Activated T-helper 1 cell treated with anti-CD3 and anti-CD28 coated beads, Interleukin-2, amount 50 U/mL, for 16 hours (primary cell): ENCODE measurements at places on chromosomes 2 and 18.
A peak's percentile ranks its signal among the peaks of the same experiment; 100 is the strongest.

DNA sequence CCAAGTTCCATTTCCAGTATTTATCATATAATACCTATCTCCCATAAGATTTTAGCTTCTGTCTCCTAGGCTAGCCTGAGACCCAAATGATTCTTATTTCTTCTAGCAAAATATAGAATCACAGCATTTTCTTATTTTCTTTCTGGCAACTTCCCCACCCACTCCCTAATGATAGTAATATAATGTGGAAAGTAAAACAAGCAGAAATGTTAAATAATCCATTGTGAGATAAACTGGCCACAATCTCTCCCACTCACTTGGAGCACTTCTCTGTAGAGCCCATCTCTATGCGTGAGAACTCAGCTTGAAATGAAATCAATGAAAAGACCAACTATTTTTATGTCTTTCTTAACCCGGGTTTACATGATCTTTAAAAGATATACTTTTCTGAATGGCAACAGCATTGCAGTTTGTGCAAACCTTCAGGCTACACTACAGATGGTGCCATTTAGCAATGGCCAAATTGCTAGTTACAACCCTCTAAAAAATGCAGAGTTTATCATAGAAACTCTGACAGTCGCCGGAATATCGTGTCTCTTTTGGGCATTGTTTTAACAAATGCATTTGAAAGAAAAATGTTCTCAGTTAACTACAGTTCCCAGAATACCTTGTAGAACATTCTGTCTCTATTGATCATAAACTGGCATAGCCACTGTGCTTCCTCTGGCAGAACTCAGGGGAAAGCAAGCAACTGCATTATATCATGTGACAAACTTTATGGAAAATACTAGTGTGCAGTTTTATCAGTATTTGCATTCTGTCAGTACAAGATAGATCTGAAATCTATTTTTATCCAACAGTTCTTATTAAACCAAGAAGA, 1407.4 kb upstream of the ZEB2 start:
- DNase-seq: no peak

- DNase-seq: peak; percentile 30
Measured at GRCh38 chr2:172172513-172173173, 69.9 kb upstream of the DLX2 start.

- no peak for DNase-seq
Measured at GRCh38 chr18:72147830-72148229, 396.3 kb downstream of the CBLN2 start.

DNA sequence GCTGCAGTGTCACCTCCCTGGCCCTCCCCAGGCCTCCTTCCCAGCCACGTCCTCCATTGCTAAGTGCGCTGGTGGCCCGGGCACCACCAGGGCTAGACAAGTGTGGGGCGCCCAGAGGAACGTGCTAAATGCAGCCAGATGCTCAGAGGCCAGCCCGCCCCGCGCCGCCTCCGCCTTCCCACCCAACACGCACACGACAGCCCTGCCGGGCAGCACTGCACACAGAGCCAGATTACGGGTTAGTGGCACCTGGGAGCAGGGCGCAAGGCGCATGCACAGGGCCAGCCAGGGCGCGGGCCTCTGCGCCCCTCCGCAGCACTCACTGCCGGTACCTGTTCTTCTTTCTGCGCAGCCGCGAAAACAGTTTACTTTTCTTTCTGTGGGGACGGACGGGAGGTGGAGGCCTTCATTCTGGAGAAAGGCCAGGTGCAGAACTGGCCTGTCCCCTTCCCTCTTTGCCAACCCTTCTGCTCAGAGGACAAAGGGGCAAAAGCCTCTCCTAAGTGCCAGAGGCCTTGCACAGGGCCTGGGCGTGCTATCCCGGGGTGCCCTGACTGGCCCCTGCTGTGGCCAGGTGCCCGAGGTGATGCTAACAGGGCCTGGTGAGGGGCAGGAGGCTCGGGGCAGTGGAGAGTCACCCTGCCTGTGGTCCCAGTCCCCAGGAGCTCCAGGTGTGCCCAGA, 46.5 kb downstream of the BIN1 start:
- DNase-seq: no peak

GRCh38 chr2:182717416-182717815, 1.4 kb downstream of the DNAJC10 start:
- no peak for DNase-seq

GRCh38 chr2:190679813-190680591, 31.1 kb downstream of the NAB1 start:
- peak; percentile 16 for DNase-seq

- DNase-seq: no peak
Measured at GRCh38 chr2:127048969-127049897, 57.7 kb downstream of the BIN1 start.

- DNase-seq: no peak
Measured at GRCh38 chr2:129912066-129912820, 67.2 kb upstream of the RAB6C start.

DNA sequence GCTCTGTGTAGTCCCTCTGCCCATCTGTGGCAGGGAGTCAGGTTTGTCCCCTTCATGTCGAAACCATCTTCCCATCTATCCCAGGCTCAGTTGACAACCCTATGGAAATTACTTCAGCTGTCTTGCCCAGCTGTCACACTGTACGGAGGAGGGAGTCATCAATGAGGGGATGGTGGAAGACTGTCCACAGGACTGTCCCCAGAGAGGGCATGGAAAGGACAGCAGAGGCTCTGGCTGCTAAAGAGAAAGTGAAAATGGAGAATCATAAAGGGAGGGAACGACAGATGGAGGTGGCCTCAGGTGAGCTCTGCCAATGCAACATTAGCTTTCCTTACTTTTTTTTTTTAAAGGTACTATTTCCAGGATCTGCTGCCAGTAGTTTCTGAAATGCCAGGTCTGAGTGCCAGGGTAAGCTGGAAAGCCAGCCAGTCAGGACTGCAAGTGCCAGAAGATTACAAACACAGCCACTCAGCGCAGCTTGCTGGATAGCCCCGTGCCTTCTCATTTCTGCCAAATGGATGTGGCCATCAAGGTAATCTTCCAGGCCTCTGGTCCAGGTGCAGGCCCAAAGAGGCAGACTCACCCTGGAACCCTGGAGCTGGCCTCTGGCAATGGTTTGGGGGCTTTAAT, 192.8 kb downstream of the AGPS start:
- no peak for DNase-seq

DNA sequence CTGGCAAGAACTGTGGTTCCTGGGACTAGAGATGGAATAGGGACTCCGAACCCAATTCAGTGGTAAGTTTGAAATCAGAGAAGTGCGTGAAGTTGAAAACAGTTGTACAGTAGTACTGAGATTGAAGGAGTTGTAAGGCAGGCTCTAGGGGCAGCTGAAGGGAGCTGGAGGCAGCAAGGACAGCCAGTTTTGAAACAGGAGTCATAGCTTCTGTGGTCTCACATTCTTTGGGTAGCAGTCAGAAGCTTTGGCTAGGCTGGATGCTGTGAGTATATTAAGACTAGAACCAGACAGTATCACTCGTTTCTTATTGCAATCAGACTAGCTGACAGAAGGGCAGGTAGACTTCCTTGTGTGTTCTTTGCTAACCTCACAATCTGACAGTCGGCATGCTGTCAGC, 64.5 kb upstream of the ADAM23 start:
- no peak for DNase-seq

- DNase-seq: no peak
Measured at GRCh38 chr2:9991829-9992273, 40.4 kb downstream of the GRHL1 start.

DNA sequence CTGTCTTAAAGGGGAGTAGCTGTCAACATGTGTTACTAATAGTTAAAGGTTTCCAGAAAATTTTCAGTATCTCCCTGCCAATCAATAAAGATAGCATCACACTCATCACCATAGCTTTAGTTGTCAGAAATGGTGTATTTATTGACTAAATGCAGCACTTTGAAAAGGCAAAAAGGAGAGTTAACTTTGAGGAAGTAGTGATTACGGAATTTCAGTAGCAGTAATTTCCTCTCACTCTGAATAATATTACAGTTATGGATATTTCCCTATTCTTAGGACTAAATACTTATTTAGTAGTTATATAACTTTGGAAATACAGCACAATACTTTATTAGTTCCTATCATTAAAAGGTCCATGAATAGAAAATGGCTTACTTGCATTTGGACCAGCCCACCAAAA, 250.5 kb downstream of the CAMKMT start:
- DNase-seq: no peak

DNA sequence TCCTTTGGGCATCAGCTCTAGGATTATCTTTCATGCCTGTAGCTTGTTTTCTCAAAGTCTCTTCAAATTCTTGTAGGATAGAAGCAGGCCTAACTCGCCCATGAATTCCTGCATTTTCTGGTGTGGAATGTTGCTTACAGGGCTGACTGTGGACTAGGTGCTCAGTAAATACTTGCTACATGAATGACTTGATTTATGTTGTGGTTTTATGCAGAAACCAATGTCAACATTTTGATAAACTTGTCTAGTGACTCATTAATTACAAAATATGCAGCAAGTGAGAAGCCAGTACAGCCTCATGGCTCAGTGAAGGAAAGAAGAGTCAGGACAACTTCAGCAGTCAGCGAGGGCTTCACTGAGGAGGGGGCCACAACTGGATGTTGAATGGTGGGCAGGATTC, 110.6 kb upstream of the SIX2 start:
- no peak for DNase-seq

GRCh38 chr2:52128081-52128480, 1096.1 kb upstream of the NRXN1 start:
- DNase-seq: no peak

- no peak for DNase-seq
Measured at GRCh38 chr2:69149631-69150215, 136.7 kb downstream of the ANTXR1 start.

DNA sequence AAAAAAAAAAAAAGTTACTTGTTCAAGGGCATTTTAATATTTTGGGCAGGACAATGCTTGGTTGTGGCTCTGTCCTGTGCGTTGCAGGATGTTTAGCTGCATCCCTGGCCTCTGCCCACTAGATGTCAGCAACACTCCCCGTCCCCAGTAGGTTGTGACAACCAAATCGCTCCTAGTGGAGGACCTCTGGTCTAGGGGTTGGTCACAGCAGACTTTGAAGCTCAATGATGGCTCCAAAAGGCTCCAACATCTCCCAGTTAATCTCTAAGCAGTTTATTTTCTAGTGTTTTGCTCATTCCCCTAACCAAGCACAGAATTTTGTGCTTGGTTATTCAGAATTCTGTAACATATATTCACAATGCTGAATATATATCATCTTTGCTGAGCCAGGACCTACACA, 67.0 kb downstream of the CHRNA1 start:
- peak; percentile 30 for DNase-seq

GRCh38 chr2:40451918-40452605, at the start of gene SLC8A1:
SLC8A1 (minus strand) TSS chr2:40452090.
- DNase-seq: no peak

- no peak for DNase-seq
Measured at GRCh38 chr2:46164529-46165301, 132.5 kb upstream of the EPAS1 start.

DNA sequence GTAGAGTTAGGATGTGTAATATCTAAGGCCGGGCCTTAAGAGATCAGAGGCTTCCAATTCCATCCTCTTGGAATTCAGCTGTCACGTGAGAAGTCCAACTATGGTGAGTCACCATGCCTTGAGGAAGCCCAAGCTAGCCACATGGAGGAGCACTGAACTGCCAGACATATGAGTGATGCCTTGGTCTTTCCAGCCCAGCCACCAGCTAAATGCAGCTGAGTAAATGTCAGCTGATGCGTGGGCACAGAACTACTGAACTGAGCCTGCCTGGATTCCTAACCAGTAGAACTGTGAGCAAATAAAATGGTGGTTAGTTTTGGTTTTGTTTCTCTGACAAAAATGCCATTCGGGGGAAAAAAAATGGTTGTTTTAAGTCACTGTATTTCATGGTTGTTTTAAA, 153.7 kb upstream of the SERTAD2 start:
- DNase-seq: peak; percentile 11

DNA sequence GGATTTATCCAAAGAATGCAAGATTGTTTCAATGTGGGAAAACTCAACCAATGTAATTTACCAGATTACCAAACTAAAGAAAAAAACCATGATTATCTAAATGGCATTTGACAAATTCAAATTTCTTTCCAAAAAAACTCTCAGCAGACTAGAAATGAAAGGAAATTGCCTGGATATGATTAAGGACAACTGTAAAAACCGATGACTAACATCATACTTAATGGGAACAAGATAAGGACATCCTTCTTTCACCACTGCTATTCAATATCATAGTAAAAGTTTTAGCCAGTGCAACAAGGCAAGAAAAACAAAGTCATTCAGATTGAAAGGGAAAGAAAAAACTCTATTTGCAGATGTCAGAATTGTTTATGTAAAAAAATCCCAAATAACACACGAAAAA, 4.4 kb upstream of the CCDC150 start:
- no peak for DNase-seq

GRCh38 chr2:32711219-32711618, 83.4 kb downstream of the TTC27 start:
- DNase-seq: no peak

GRCh38 chr2:65017335-65017734, 28.1 kb downstream of the SLC1A4 start:
- DNase-seq: no peak
